ENCODE measurements at places on chromosomes 13 and 19.

DNA sequence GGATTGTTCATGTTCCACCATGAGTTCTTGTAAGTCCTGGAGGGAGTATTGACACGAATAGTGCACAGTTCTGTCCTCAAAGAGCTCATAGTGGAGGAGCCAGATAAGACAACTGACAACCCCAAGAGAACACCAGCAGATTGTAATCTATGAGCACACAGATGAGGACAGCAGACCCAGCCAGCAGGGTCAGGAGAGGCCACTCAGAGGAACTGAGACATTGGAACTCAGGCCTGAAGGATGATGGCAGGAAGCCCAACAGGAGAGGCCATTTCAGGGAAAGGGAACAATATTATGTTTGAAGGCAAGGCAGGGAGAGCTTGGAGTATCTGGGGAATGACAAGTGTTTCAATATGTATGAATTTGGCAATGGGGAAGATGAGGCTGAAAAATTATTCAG, 63.7 kb upstream of the IPO5 start:
- DNase-seq, result no peak

GRCh38 chr13:112782429-112783010, 92.7 kb downstream of the ATP11A start:
- DNase-seq, result no peak

DNA sequence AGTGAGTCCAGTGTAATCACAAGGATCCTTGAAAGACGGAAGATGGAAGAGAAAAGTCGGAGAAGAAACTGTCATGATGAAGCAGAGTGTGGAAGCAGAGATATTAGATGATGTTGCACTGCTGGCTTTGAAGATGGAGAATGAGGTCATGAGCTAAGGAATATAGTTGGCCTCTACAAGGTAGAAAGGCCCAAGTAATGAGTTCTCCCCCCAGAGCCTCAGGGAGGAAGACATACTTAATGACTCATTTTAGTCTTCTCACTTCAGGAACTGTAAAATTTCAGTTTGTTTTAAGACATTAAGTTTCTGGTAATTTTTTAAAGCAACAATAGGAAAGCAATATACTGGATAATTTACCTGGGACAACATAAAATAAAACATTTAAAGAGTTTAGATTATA, 1331.5 kb upstream of the PCDH20 start:
- no peak for DNase-seq

- no peak for DNase-seq
These were observed 282.9 kb downstream of the KLF5 start for GRCh38 chr13:73341748-73342147.

DNA sequence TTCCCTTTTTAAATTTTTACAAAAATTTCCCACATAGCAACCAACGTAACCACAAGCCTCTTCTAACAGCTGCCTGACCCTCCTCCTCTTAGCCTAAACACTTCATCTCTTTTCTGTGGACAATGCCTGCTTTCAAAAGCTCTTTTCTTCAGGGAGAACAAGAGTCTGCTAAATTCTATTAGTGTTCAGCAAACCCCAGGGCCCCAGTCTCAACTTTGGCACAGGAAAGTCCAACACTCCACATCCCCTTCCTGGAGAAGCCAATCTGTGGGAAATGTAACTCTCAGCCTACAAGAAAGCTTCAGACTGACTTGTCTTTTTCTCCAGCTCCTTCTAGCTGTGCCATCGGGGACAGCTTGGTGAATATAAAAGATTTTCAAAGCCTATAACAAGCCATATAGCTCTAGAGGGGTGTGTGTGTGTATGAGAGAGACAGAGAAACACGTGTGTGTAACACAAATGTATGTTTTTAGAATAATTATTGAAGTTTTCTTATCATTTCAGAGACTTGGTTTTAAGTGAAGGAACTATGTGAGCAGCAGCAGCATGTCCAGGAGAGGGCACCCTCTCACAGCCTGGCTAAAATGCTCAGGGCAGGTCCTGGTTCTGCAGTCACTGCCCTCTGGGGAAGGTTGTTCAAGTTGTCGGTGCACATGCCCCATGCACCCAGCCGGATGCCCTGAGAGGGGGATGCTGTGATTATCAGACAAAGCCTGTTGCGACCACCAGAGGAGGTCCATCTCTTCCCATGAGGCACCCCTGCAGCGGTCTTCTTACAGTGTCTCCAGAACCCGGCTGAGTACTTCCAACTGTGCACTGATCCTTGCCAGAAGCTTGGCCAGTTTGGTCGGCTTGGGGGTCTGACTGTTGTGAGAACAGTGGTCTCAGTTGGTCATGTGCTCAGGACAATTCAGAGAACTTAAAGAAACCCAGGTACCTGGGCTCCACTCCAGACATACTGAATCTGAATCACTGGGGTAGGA, 34.4 kb downstream of the CCDC70 start:
- peak; percentile 13 for DNase-seq

DNA sequence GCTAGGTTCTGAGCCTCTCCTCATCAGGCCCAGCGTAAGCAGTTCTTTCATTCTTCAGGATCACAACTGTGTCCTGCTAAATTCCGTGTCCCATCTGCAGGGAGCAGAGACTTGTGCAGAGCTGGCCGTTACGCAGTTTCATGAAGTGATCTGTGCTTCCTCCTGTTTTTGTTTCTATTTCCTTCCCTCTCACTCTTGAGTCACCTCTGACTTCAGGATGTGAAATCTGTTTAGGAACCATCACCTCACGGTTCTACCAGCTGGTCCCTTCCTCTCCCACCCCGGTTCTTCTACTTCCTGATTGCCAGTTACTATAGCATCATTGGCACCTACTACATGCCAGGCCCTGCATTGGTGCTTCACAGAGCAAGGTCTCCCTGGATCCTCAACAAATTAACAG, 8.5 kb downstream of the MAU2 start:
- DNase-seq, result no peak

- no peak for DNase-seq
These were observed 13.9 kb downstream of the RABAC1 start for GRCh38 chr19:41945135-41945766.

GRCh38 chr19:35379992-35380391, 9.1 kb downstream of the GPR42 start:
- DNase-seq, result no peak

GRCh38 chr19:4976401-4977298, 7.7 kb downstream of the KDM4B start:
- DNase-seq, result peak; percentile 72

- no peak for DNase-seq
These were observed 9.6 kb downstream of the ELOF1 start for GRCh38 chr19:11549386-11549953.

DNA sequence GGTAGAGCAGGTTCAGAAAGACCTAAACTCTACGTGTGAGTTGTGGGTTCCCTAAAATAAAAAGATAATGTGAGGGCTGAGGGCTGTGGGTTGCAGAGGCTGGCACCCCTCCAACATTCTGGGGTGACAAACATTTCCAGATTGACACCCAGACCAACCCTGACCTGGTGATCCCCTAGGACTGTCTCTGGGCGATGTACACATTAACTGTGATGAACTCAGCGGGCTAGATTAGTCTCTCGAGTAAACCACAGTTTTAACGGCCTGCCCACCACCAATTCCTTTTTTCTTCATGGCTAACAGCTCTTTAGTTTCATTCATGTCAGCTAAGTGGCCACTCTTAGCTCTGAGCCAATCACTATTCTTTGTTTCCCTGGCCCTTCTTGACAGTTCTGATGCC, 24.8 kb downstream of the SIAH3 start:
- DNase-seq, result no peak

DNA sequence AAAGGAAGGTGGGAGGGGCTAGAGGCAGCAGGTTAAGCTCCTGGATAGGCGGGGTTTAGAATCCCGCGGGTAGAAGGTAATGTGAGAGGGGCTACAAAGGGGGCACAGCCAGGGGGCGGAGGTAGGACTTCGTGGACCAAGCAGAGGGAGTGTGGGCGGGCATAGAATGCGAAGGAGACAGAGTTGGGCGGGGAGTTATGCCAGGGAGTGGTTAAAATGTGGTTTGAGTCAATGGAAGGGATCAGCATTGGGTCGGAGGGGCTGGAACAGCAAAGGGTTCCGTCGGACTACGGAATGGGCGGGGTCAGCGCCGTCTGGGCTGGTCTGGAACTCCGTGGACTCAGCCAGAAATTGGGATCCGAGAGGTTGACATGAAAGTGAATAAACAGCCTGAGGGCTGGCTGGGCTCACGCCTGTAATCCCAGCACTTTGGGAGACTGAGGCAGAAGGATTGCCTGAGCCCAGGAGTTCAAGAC, 3.0 kb downstream of the LTBP4 start:
- no peak for DNase-seq

DNA sequence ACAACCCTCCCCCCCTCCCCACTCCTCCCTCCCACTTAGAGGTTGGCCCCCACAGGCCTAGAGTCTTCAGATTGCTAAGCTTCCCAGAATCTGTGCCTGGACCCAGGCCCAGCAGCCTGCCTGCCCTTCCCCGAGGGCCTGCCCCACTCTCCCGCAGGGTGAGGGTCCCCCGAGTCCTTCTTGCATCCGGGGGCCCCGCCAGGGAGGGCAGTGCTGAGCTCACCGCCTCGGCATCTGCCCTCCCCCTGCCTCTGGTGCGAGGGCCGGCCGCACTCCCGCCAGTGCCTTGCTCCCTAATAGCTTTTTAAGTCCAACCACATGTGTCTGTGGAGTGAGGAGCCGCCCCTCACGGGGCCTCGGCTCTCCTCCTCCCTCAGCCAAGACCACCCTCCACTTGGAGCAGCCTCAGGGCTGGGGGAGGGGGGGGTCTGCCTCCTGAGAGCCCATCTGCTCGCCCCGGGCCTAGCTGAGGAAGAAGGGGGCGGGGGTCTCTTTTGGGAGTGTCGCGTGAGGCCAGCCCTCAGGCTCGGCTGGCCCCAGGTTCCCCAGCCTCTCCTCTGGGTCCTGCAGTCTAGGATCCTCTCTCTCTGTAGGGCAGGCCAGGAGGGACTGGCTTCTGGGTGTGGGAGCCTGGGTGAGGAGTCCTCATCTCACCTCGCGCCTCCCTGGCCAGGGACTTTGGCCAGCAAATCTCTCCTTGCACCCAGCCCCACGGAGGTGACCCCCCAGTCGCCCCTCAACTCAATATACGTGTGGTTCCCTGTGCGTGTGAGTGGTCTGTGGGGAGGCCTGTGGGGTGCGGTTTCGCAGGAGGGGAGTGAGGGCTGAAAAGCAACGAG, 47.2 kb downstream of the LYL1 start:
- DNase-seq, result peak; percentile 61

DNA sequence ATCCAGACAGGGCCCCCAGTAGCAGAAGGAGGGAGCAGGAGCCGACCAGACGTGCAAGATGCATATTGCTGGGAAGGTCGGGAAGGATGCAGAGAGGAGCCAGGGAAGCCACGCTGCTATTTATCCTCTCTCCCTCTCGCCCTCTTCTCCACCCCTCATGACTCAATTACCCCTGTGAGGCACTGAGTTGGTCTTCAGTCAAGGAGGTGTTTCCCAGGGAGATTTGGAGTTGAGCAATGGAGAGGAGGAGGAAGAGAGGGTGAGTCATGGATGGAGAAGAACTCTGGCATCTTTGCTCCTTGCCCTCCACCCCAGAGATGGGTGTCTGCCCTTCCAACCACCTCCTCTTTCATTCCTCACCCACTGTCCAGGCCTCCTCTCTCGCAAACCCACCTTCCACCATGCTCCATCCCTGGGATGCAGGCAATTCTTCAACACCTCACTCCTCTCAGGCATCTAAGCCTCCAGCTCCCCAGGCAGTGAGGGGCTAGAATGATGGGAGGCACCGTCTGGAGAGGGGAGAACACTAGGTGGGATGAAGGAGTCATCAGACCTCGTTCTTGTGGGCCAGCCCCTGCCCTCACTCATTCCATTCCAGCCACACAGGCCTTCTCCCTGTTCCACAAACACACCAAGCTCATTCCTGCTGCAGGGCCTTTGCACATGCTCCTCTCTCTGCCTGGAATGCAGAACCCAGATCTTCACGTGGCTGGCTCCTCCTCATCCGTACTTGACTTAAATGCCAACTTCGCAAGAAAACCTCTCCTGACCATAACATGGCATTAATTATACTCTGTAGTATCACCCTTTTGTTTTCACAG, at the start of gene SBSN:
TSS of gene SBSN (minus strand) at position 94 of the 821 bp plus-strand sequence. CDS start at position 64, 30 bp downstream.
- no peak for DNase-seq

- DNase-seq, result no peak
These were observed 1359.6 kb upstream of the ATXN8OS start for GRCh38 chr13:68748038-68748437.

DNA sequence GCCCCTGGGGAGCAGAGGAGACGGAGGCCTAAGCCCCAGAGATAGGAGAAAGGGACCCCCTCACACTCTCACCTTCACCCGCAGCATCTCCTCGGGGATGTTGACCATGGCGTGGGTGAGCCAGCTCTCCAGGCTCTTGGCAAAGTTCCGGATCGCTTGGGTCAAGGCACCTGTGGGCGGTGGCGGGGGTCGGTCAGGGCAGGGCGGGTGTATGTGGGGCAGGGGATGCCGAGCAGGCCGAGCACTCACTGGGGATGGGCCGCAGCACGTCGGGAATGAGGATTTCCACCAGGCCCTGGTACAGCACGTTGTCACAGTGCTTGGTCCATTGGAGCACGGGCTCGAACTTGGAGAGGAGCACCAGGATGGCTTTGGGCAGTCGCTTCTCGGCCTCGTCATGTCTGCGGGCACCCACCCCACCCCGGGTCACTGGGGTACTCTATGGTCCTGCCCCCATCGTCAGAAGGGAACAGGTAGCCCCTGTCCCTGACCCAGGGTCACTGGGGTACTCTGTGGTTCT, 13.1 kb downstream of the DCAF15 start:
- DNase-seq, result no peak

DNA sequence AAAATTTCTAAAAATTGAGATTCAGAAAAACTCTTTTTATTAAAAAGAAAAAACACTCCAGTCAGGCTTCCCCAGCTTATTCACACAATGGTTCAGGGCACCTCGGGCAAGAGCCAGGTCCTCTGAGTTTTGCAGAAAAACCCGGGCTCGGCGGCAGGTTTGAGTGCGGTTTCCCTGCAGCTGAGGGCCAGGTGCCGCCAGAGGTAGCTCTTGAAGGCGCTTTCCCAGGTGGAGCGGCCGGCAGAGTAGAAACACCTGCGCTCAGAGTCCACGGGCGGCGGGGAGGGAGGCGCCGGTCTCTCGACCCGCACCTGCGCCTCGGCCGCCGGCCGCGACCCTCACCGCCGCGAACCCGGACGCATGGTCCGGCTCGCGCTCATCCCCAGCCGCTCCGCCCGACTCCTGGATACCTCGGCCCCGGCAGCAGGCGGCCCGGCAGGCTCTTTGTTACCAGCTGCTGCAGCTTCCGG, 444 bp downstream of the PROSER1 start:
- peak; percentile 50 for DNase-seq

DNA sequence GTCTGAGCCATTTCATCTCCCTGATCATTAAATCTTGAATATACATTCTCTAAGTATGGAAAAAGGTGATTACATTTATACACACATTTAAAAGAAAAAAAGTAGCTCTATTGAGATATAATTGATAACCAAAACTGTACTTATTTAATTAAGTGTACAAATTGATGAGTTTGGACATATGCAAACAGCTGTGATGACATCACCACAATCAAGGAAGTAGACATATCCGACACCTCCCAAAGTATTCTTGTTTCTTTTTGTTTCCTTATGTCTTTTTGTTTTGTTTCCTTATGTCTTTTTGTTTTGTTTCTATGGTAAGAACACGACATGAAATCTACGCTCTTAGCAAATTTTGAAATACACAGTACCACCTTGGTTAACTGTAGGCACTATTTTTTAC, 1393.9 kb upstream of the MIR17HG start:
- no peak for DNase-seq

GRCh38 chr13:99657848-99658260, 156.6 kb downstream of the TM9SF2 start:
- peak; percentile 15 for DNase-seq

All from hypothalamus (tissue), 51 donors.